DMS153 (cell line): ENCODE measurements at places on chromosomes 1 and 21.

DNA sequence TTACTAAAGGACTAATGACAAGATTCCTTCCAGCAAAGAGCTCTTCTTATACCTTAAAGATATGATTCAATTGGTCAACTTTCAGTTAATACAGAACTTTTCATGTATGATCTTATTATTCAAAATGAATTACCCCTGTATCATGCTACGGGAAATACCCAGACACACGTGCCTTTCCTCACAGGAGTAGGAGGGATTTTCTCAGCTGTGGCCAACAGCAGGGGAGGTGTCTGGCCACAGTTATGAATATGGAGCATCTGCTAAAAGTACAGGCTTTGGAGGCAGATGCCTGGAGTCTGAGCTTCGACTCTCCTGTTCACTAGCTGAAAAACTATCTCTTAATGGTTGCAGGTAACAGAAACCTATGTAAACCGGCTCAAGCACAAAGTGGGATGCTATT, 53.6 kb downstream of the KIAA1614 start:
- no peak for DNase-seq

DNA sequence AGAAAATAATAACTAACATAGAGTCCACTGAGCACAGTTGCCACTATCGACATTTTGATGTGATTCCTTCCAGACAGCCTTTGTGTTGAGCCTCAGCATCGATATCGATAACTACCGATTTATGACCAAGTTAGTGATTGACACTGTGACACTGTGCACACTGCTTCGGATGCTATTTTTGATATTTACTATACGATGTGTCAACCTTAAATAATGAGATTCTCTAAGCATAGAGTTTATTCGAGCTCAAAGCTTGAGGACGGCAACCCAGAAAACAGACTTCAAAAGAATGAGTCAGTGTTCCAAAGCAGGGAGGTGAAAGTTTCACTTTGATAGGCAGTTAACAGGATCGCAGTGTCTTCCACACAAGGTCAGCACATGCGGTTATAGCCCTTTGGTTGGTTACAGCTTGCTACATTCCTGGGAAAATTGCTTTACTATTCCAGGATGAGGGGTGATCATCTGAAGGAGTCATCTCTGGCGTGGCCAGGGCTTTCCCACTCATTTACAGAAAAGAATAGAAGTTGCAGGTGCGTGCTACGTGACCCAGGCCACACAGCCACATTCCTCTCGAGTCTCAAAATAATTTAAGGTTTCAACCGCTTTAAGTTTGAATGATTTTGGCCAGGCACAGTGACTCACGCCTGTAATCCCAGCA, 53.6 kb upstream of the EFHD2 start:
- DNase-seq = no peak

GRCh38 chr1:157639800-157640199, 41.9 kb upstream of the FCRL4 start:
- DNase-seq = no peak

- DNase-seq = no peak
Measured at GRCh38 chr1:237894131-237894530, 3.4 kb upstream of the ZP4 start.

DNA sequence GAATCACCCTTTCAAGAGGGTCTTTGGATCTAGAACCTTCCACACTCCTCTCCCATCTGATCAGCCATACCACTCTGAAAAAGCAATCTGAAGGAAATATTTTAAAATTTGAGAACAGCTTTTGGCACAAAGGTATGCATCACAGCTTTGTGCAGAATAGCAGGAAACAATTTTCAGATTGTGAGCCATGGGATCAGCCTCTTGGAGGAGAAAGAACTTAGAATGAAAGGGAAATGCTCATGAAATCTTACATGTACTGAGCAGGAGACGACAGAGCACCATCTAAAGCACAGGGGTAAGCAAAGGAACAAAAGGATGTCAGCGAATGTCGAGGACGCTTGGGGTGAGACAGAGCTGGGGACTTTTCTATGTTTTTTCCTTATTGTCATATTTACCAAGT, 54.4 kb downstream of the EDN2 start:
- no peak for DNase-seq

DNA sequence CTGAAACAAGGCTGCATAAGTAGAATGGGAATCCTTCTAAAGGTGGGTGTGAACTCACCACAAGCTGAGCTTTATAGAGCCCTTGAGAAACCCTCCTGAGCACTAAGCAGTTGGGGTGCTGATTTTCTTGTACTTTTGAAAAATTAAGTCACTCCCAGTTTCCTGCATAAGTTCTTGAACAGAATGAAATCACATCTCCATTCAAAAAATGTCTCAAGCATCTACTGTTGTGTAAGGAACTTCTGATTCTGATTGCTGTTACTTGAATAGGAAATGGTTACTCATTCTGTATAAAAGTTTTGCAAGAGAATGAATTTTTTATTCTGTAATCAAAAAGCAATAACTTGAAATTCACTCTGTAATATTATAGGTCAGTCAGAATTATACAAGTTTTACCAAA, 50.8 kb upstream of the WNT2B start:
- DNase-seq = no peak

- DNase-seq = no peak
Measured at GRCh38 chr1:95073446-95073845, 695 bp upstream of the ALG14 start.

DNA sequence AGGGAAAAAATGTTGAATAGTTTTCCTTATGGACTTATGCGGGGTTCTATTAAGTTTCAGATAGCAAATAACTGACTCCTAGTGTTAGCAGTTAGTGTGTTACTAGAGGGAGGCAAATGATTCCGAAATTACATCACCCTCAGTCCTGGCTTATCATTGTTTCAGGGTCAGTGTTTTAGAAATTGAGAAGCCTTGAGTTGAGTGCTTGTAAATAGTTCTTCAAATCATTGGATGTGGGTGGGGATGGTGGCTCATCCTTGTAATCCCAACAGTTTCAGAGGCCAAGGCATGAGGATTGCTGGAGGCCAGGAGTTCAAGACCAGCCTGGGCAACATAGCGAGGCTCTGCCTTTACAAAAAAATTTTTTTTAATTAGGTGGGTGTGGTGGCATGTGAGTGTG, 21.3 kb downstream of the SOAT1 start:
- DNase-seq = no peak

DNA sequence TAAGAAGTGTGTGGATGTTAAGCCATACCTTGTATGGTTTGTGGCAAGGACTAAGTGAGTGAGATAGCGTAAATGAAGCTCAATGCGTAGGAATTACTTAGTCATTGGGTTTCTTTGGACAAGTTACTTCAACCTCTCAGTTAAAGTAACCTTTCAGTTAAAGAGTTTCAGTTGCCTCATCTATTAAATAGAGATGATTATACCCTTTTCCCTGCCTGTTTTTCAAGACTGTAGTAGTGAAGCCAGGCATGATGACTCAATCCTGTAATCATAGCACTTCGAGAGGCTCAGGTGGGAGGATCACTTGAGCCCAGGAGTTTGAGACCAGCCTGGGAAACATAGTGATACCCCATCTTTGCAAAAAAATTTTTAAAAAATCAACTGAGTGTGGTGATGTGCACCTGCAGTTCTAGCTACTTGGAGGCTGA, 6.3 kb downstream of the ZMPSTE24 start:
- DNase-seq = no peak

DNA sequence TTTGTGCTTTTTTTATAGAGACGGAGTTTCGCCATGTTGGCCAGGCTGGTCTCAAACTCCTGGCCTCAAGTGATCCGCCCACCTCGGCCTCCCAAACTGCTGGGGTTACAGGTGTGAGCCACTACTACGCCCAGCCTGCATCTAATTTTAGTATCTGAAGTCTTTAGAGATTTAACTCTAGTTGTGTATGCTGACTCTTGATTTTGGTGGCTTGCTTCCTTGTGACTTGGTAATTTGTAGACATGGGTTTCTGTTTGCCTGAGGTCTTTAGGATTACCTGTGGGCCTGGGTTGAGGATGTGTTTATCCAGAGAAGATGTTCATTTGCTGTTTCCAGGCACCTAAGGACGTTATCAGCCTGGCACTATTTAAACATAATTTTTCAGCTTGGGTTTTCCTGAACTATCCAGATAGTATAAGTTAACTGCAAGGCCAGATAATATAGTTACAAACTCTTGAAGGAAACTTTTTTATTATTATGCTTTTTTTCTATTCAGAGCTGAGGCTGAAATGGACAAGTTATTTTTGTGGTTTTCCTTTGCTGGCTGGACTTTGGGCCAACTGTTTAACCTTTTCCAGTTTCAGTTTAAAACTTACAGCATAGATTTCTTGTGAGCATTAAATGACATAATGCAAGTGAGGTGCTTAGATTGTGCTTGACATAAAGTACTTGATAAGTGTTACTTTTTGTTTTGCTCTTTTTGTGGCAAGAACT, 7.5 kb upstream of the VASH2 start:
- no peak for DNase-seq

GRCh38 chr21:18840239-18840638, 436.7 kb upstream of the TMPRSS15 start:
- no peak for DNase-seq

DNA sequence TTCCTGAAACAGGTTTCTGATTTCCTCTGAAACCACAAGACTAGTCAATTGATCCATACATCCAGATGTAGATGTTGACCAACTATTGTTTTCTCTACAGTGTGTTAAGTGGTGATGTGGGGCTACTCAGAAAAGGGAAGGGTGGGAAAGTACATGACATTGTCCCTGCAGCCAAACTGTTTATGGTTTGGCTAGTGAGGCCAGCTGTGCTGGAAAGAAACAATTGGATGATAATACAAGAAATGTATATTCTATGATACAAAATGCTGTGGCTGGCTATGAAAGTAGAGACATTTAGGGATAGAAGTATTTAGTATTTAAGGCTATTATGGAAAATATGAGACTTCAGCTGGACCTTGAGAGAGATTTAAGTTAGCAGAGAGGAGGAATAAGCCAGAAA, 244.5 kb downstream of the ADGRL2 start:
- DNase-seq = no peak

- no peak for DNase-seq
Measured at GRCh38 chr1:57443004-57443403, 19.1 kb upstream of the DAB1 start.

- DNase-seq = no peak
Measured at GRCh38 chr1:14055442-14056223, 355.6 kb downstream of the PRDM2 start.

DNA sequence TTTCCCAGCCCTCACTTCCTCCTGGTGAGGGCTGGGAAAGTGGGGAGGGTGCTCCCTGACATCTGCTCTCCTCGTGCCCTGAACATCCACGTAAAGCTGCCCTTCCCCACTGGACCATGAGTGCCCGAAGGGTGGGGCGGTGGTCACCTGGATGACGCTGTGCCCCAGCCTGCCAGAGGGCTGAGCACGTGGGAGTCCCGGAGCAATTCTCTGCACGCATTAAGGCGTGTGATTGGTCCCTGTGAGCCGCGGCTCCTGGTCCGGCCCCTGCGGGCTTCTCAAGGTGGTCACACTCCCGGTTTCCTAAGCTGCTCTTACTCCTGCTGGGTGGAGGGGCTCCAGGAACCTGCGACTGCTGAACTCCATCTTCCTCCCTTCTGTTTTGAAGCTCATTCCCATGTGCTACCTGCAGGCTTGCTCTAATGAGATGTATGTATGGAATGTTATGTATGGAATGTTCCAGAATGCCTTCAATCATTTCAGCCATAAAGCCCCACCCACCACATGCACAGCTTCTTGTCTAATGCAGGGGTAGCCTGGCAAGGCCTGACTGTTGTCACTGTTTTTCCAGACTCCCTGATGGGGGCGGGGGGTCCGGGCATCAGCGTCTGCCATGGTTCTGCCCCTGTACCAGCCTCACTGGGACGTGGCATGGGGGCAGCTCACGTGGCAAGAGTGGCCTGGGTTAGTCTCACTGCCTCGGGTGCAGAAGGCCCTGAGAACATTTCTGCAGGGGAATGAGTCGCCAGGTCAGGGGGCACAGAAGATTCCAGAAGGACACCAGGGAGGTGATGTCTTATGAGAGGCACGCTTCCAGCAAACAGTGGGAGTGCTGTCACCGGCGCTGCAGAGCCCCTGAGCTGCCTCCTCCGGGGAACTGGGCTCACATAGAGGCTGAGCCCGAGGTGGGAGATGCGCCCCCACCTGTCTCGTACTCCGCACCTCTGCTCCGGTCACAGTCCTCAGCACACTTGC, 19.4 kb downstream of the KRTAP10-1 start:
- no peak for DNase-seq

DNA sequence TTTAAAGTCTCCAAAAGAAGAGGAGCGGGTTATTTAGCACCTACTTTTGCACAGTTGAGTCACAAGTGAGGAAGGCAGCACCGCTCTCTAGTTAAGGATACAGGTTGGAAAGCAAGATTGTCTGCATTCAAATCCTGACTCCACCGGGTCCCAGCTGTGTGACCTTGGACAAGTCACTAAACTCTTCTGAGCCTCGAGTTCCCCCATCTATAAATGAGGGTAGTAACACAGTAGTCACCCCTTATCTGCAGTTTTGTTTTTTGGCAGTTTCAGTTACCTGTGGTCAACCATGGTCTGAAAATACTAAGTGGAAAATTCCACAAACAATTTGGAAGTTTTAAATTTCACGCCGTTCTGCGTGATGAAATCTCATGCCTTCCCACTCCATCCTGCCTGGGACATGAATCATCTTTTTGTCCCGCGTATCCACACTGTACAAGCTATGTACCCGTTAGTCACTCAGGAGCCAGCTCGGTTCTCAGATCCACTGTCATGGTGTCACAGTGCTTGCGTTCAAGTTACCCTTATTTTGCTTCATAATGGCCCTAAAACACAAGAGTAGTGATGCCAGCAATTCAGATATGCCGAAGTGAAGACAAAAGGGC, 49.4 kb downstream of the CAPZB start:
- DNase-seq = no peak

GRCh38 chr1:45516036-45516435, 5.6 kb downstream of the PRDX1 start:
- no peak for DNase-seq

DNA sequence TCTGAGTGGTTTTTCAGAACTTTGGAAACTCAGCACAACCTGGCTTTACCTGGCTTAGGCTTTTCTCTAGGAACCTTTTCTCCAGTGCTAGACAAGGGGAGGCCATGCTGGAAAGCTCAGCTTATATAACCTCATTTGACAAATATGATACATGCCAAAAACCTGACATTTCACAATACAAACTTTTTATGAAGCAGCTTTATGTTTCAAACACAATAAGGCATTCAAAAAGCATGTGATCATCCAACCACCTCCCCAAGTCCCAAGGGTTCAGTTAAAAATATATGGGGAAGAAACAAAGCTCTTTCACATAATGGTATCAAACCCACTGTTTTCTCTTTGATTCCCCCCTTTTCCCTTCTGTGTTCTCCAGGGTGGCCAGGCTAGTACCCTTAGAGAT, 63.7 kb downstream of the ZC3H11B start:
- no peak for DNase-seq

GRCh38 chr1:156551869-156552268, 20.5 kb downstream of the IQGAP3 start:
- no peak for DNase-seq

- DNase-seq = no peak
Measured at GRCh38 chr1:118791094-118791691, 196.9 kb downstream of the TBX15 start.
